AML-193 (cell line): ENCODE measurements at places on chromosomes 3 and 15.
A peak's percentile ranks its signal among the peaks of the same experiment; 100 is the strongest.

DNA sequence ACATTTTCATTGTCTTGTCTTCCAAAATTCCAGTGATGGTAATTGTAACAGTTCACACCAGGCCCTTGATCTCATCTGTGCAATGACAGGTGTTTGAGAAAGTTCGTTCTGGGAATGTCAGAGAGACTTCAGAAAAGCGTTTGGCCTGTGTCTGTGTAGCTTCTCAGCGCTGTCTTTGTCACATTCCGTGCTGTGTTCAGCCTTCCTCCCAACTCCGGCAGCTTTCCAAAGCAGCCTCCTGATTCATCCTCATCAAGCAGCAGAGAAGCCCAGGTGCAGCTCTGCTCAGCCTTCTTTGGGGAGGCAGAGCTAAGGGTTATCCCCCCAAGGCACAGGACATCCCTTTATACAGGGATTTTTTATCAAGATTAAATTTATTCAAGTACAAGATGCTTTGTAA lies 494.0 kb upstream of the SUCLG2 start:
- no peak for DNase-seq

DNA sequence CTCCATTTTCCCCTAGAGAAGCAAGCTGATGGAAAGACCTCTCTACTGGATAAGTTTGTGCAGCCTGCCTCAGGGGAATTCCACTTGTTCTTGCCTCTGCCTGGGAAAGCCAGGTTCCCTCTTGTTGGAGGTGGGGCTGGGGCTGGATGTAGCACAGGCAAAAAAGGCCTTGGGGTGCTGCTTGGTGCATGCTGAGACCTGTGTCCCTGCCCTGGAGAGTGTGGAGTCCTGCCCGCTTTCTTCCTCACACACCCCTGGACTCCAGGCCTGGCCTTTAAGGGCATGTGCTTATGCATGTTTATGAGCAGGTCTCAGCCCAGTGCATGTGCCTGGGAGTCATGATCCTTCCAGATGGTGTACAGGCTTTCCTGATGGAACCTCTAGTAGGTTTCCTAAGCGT lies 23.5 kb upstream of the JMJD7 start:
- no peak for DNase-seq

- DNase-seq: no peak
Observed at GRCh38 chr3:16174976-16175901, 759 bp downstream of the GALNT15 start.

- no peak for DNase-seq
Observed at GRCh38 chr3:31876331-31876730, 104.7 kb downstream of the OSBPL10 start.

GRCh38 chr15:97545799-97546198 lies 414.7 kb upstream of the ARRDC4 start:
- no peak for DNase-seq

DNA sequence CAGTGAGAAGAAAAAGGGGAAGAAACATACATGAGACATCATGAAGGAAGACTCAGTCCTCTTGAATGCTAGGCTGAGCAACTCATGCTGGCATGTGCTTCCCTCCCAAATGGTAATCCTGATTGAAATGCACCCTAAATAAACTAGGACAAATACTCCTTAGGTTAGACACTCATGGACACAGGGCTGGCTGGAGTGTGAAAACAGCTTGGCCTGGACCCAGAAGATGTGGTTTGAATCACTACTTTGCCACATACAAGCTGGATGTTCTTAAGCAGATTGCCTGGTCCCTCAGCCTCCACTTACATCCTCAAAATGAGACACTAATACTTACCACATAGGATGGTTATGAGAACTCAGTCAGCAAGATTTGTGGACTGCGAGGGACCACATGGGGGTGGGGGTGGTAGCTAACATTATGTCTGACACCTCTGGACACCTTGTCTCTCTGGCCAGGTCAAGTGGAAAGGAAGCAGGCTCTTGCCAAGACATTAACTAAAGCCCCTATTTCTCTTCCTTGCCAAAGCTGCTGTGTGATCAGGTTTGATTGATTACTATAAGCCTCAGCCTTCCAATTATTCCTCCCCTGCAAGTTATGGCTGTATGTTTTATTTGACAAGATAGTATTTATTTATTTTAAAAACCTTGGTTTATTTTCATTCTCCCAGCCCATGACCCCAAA lies 138.9 kb upstream of the SLC7A14 start:
- DNase-seq: no peak

DNA sequence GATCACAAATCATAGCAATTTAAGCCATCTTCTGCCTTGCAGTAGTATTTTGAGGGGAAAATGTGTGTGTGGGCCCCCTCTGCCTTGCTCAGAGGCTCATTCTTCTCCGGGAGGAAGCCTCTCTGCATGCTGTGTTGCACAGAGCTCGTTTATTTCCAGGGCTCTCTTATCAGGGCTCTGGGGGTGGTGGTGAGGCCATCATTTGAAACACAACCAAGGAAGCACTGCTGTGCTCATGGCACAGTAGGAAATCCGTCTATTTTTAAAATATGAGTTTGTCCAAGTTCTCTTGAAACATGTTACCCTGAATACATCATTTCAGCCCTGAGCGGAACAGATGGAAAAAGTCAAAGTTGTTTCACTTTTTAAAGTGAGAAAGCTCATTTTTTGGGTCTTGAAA lies 369.0 kb upstream of the CFAP20DC start:
- no peak for DNase-seq

DNA sequence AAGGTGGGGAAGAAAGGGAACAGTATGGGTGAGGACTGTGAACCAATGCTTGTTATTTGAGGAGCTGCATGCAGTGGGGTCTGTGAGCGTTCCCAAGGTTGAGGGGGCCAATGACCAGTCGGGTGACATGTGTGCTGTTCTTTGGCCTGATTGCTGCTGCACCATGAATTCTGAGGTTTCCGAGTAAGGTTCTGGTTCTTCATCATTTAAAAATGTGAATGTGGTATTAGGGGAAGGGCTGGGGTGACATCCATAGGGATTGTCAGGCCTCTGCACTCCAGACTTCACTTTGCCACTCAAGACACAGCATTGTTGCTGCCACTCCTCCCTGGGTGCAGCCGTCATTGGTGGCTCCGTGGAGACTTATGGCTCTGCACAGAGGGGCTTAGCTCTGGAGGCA lies 32.5 kb downstream of the ABHD17C start:
- no peak for DNase-seq

GRCh38 chr3:158845765-158846350 lies 44.0 kb downstream of the MFSD1 start:
- DNase-seq: peak; percentile 50

DNA sequence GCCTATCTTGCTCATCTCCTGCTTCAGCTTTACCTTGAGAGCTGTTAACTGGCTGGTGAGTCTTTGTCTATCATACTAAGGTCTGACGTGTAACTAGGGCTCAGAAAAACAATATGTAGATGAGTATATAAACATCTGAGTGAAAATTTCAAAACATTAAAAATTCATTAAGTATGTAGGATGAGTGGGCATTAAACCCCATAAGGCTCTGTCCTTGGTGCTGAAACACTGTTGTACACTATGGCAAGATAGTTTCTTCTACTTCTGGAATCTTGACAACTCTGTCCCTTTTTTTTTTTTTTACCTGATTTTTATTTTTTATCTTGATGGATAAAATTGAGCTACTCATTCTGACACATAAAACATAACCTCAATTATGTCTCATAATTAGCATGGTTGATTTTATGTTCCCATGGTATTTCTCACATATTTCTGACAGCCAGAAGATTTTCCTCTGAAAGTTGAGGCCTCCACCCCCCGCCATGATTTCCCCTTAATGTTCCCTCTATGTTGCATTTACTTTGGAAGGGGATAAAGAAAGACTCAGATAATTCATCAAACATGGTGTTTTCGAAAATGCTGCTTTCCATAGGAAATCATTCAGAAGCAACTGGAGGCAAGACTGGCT lies 54.3 kb downstream of the DGKG start:
- peak; percentile 46 for DNase-seq

GRCh38 chr3:150105886-150106612 lies 135.4 kb upstream of the PFN2 start:
- no peak for DNase-seq

GRCh38 chr15:50184863-50185504 lies 3.0 kb downstream of the SLC27A2 start:
- DNase-seq: no peak

- DNase-seq: no peak
Observed at GRCh38 chr3:27081992-27082607, 287.1 kb downstream of the NEK10 start.

GRCh38 chr3:129476586-129476985 lies 36.6 kb downstream of the IFT122 start:
- DNase-seq: no peak

- DNase-seq: no peak
Observed at GRCh38 chr3:36908647-36909180, 36.1 kb downstream of the TRANK1 start.

DNA sequence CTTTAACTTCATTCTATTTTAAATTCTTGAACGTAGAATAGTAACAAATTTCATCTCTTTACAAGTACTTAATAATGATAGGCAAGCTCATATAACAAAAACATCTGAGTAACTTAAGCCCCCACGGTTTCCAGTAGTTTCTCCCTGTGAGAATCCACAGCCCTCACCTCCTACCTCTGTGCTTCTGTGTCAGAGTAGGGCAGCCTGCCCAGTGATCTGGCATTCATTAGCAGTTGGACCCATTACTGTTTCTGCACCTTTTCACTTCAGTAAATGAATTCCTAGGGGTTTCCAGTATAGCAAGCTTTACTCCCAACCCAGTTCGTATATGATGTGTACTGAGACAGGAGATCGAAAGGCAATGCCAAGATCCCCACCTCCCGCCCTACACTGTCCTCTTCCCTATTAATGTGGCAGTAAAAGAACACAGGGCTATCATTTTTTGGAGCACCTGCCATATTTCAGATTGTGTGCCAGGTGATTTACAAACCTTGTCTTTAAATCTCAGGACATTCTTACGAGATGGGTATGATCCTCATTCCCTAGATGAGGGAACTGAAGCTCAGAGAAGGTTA lies 40.8 kb downstream of the EIF2AK4 start:
- DNase-seq: no peak

DNA sequence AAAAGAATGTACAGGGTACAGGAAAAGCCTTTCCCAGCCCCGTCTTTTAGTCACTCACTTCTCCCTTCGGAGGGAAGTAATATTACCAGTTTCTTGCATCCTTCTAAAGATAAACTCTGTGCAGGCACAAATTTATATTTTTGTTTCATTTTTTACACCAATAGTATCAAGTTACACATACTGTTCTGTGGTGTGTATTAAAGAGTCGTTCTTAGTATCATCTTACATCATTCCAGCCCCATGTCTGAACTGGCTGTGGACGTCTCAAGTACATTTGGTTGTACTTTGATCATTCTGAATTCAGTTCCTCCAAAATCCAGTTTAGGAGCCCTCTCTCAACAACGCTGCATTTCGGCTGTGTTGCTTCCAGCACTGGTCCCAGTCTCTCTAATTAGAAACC lies 68.7 kb downstream of the LMLN start:
- DNase-seq: no peak

DNA sequence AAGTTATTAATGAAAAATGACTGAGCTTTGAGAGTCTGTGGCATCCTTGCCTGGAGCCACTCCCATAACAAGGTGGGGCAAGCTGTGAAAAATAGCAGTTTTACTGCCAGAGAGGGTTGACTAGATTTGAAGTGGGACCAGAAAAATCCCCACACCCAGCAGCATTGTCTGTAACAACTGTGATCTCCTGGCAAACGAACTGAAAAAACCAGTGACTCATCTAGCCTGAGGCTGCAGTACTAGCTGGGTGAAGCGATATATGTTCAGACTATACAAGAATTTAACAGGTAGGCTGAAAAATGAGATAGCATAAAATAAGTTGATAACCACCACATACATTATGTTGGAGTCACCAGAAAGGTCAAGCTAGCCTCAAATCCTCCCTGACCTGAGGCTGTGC lies 64.0 kb downstream of the DPH6 start:
- no peak for DNase-seq

DNA sequence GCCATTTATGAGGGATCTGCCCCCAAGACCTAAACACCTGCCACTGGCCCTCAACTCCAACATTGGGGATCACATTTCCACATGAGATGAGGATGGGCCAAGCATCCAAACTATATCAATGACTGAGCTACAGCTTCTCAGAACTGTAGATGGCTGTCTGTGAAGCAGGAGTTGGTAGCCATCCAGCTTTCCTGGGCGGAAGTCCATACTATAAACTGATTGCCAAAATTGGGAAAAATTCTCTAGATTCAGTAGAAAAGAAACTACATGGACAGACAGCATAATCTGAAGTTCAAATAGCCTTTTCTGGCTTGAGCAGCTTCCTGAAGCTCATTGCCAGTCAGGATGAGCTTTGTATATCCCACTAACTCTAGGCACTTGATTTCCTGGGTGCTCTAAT lies 214.7 kb upstream of the ZBTB20 start:
- no peak for DNase-seq

DNA sequence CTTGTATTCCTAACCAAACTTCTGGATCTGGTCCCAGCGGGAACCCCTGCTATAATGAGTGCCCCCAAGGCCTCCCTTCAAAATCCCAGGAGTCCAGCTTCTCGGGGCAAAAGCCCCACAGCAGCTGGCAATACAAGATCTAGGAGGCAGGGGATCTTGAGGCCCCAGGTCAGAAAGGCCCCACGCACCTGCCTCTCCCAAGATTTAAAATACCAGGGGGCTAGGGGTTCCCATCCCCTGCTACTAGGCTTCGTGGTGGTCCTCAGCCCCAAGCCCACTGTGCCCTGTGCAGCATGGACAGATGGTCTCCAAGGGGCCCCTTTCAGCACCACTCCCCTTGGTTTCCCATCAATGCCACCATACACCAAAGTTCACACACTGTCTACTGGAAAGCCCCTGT lies 15.8 kb upstream of the CYP11A1 start:
- no peak for DNase-seq

GRCh38 chr15:35043373-35044095 lies 41.6 kb downstream of the NANOGP8 start:
- DNase-seq: peak; percentile 61

DNA sequence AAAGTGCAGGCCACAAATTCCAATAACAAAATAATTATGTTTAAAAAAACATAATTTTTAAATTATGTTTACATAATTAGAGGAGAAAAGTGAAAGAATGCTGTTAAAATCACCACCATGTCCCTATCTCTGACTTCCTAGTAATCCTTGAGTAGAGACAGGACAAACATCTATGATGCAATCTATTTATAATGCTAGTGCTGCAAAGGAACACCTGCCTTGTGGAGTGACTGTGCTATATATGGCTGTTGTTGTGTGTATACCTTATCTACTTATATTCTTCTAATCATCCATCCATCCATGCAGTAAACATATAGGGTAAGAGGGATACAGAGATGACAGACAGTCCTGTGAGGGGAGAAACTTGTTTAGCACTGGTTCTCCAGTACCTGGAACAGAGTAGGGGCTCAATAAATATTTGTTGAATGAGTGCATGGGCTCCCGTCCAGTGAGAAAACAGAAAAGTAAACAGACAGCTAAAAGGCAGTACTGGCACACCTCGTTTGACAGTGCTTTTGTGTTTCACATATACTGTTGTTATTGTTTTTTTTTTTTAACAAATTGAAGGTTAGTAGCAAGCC lies 229.3 kb upstream of the UBE2E1 start:
- DNase-seq: no peak

GRCh38 chr15:40323953-40324937 lies 753 bp downstream of the INAFM2 start:
- DNase-seq: no peak

GRCh38 chr3:143590660-143591059 lies 257.6 kb downstream of the SLC9A9 start:
- no peak for DNase-seq
